Testis (tissue), 5 donors: ENCODE measurements at places on chromosomes 5 and 9. TPM values are rescaled to one million over a fixed set of nuclear protein-coding genes. Genes with fewer than 3 reads are reported as not detected.

- DNase-seq = no peak
Observed at GRCh38 chr5:39919876-39920275, 495.1 kb upstream of the DAB2 start.

TYRP1 gene
- 1.1 TPM for polyA plus RNA-seq

GRCh38 chr5:174011441-174011840, 22.5 kb downstream of the C5orf47 start:
- no peak for DNase-seq

PRSS3 gene
- 6.5 TPM for polyA plus RNA-seq

- DNase-seq = peak; percentile 22
Observed at GRCh38 chr9:110069326-110070248, 138.4 kb downstream of the C9orf152 start.

CCDC152 gene
- 1.4 TPM for polyA plus RNA-seq

- DNase-seq = no peak
Observed at GRCh38 chr5:177569894-177570293, 15.5 kb upstream of the FAM193B start.

GRCh38 chr9:129282272-129282671, 104.2 kb upstream of the IER5L start:
- DNase-seq = peak; percentile 12

CKMT2 gene
- polyA plus RNA-seq = 13.7 TPM

TTC39B gene
- polyA plus RNA-seq = 8.9 TPM

- DNase-seq = no peak
Observed at GRCh38 chr5:9249231-9249630, 296.6 kb downstream of the SEMA5A start.

- no peak for DNase-seq
Observed at GRCh38 chr5:79235261-79235633, 684 bp upstream of the JMY start.

DNA sequence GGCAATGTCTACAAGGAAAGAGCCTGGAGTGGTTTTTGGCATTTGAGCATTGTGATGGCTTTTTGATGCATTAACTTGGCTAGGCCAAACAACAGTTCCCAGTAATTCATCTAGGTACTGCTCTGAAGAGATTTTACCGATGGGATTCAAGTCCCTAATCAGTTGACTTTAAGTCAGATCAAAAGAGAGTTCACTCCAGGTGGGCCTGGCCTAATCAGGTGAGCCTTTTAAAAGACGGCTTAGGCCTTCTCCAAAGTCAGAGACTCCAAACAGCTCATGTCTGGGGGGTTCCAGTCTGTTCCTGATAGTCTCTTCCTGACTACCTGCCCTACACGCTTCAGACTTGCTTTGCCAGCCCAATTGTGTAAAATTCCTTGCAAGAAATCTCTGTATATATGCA, 53.7 kb downstream of the RIGI start:
- DNase-seq = no peak

DNA sequence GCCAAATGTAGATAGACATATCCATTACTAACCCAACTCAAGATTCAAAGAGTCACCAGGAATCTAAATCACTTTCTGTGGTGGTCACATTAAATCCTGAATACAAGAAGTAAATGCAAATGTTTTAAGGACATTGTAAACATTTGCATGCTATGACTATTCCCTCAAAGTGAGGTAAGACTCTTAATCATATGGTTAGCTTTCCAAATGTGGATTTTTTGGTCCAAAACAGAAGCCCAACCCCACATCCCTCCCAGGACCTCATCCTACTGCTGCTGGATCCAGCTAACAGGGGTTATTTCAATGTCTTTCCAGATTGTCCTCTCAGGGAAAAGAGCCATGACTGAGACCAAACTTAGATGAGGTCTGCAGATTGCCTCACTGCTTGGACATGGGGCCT, 228.1 kb upstream of the PANK3 start:
- DNase-seq = no peak

- no peak for DNase-seq
Observed at GRCh38 chr5:144142139-144142823, 28.2 kb downstream of the YIPF5 start.

GRCh38 chr5:128559300-128560297, 21.6 kb upstream of the FBN2 start:
- no peak for DNase-seq

DNA sequence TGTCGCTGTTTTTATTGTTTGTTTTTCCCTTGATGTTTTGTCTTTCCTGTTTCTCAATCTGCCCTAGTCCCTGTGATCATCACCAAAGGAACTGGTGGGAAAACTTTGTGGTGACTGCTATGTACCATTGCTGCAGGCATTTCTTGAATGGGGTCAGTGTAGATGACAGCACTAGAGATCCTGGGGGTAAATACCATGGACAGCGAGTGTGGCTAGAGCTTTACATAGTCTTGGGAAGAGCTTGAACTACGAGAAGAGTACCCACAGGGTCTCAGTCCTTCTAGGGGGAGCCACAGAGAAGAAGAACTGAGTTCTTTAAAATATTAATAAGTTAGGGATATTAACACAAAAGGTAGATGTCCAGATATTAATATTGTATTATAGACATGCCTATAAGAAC, 138.8 kb downstream of the PAM start:
- no peak for DNase-seq

DNA sequence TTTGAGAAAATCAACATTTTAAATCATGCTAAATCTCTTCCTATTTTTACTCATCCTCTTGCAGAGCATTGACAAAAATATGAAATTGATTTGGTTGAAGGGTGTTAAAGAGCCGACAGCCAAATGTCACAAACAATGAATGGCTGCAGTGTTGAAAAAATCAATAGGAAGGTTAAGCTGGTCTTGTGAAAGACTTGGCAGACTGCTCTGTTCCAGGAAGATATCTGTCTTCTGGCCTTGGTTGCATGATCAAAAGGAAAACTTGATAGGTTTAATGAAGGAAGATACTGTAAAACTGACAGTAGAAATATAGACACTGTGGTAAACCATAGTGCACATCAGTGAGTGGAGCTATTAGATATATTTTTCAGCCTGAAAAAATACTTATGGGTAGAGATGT, 103.6 kb downstream of the PBX3 start:
- peak; percentile 36 for DNase-seq

- DNase-seq = no peak
Observed at GRCh38 chr9:19947996-19948395, 159.2 kb upstream of the SLC24A2 start.

GRCh38 chr9:128404560-128404959, 16.1 kb upstream of the CERCAM start:
- DNase-seq = no peak

DNA sequence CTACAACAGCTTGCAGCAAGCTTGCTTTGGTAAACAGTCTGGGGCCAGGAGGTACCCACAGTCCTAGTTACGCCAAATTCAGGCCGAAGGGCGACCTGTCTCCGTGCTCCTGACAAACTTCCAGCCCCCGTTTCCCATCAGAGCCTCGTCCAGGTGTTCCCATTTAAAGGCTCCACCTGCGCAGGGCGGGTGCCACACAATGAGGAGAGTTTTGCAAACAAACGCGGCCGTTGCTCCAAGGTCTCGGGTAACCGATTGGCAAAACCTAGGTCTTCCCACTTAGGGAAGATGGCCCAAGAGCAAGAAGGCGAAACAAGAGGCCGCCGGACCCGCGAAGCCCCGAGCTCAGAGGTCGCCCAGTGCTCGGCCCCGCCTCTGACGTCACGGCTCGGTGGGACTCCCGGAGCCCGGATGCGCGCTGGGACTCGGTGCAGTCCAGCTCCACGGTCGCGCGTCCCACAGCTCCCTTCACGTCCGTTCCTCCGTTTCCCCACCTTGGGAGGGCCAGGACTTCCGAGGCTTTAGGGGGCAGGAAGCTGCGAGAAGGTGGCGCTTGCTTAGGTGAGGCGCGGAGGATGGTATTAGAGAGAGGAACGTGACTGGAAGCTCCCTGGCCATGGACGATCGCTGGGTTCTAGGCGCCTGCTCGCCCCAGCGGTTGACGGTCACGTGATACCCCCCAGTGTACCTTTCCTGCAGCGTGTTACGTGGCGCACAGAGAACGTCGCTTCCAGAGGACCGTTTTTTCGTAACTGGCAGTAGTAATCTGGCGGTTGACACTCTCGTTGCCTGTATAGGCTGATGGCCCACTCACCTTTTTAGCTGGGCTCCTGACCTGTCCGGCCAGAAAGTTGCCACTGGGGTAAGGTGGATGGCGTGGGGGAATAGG, 41.8 kb upstream of the KDM4C start:
- peak; percentile 84 for DNase-seq

DNA sequence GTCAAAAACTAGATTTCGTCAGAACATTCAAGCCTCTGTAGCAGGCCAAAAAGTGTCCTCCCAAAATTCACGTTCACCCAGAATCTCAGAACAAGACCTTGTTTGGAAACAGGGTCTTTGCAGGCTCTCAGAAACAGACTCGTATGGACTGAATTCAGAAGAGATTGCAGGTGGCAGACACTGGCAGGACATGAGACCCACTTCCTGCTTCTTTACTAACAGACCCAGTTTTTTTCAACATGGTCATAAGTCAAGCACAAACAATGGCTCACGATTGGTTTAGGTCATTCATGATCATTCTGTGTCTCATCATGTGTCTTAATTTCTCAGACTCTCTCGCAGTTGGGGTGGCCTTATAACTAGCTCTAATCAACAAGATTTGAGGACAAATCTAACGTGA, 5.4 kb upstream of the TENT4A start:
- DNase-seq = no peak

GRCh38 chr5:76714751-76715485, 1.0 kb upstream of the F2R start:
- DNase-seq = peak; percentile 46

MEIKIN gene
- polyA plus RNA-seq = 13.6 TPM

MLANA gene
- not detected for polyA plus RNA-seq

ZFP2 gene
- polyA plus RNA-seq = 2.7 TPM

OBP2B gene
- 35.1 TPM for polyA plus RNA-seq

PITX1 gene
- 3.6 TPM for polyA plus RNA-seq

GRCh38 chr5:173595841-173596240, 20.6 kb downstream of the BOD1 start:
- no peak for DNase-seq

- DNase-seq = peak; percentile 87
Observed at GRCh38 chr5:72107131-72107900, at the start of gene MAP1B. MAP1B (plus strand) TSS chr5:72107475; CDS start chr5:72107532, 57 bp downstream.

GRCh38 chr5:170108266-170108785, 2.6 kb downstream of the FOXI1 start:
- DNase-seq = no peak

DNA sequence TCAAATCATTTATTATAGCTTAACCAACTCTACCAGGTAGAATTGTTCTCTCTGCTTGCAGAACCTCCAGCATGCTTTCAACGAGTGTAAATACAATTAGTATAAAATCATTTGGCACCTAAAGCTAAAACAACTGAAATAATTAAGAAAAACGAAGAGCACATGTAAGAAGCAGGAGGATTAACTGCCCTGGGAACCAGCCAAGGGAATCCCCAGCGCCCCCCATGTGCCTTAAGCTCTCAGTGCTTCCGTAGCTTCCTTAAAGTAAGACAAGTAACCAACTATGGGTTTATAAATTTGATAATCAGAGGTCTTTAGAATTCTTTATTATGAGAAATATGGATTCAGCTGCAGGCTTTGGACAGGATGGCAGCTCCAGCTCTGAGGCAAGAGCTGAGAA, 402.4 kb downstream of the RAB3C start:
- DNase-seq = no peak

DNA sequence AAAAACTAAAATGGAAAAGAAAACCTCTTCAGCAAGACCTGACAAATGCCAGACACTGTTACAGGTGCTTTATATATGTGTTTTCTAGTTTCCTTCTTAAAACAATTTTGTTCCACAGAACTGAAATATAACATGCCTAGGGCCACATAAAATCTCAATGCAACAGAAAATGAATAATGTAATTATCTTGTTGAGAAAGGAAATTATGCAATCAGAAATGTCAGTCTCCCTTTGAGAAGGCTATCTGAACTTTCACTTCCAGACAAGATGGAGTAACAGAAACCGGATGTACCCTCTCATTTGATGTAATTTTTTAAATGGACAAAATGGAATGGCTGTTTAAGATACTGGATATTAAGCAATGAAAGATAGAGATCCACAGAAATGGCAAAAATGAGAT, 79.2 kb downstream of the AGTPBP1 start:
- DNase-seq = no peak

FIBCD1 gene
- polyA plus RNA-seq = 20.8 TPM

DNA sequence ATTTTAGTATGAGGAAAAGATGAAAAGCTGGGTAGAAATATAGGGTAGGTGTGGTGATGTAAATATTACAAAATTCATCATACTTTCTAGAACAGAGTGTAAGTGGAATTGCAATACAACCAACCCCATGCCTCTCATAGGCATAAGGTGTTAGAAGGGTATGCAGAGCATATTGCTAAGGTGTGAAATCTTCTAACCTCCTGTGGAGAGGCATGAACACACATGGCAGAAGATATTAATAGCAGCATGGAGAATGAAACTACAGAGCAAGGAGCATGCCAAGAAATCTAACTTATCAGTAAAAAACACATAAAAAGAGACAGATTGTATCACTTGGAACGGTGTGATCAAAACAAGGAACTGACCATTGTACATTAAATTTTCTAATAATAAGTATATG, 441.5 kb downstream of the CDH18 start:
- no peak for DNase-seq

FAM78A gene
- 48.0 TPM for polyA plus RNA-seq

- DNase-seq = no peak
Observed at GRCh38 chr9:68895741-68896478, 118.0 kb downstream of the PRKACG start.

- no peak for DNase-seq
Observed at GRCh38 chr5:14663734-14664269, 716 bp upstream of the OTULIN start.
